ENCODE measurements at places on chromosomes 3 and 15.

- DNase-seq, result no peak
These were observed 835.4 kb upstream of the GBE1 start for GRCh38 chr3:82596805-82597204.

GRCh38 chr3:124928333-124929202, 6.0 kb downstream of the MUC13 start:
- DNase-seq, result peak; percentile 75

- peak; percentile 56 for DNase-seq
These were observed 19.9 kb upstream of the TATDN2 start for GRCh38 chr3:10228248-10228950.

- peak; percentile 82 for DNase-seq
These were observed 4.0 kb downstream of the CCDC33 start for GRCh38 chr15:74240002-74240568.

DNA sequence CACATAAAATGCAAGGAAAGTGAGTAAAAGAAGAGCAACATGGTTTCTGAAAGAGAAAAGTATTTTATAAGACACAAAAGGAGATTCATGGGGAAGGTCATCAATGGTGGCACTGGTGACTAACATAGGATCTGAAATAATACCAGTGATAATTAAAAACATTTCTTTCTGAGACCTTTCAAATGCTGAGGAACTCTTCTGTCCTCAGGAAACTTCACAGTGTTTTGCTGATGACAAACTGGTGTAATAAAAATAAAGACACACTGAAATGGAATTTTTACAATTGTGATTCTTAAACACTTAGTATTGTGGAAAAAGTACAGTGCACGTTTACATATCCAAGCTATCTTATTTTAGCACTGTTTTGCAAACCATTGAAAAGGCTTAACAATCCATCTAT, 80.4 kb upstream of the ZBTB20 start:
- peak; percentile 91 for DNase-seq

DNA sequence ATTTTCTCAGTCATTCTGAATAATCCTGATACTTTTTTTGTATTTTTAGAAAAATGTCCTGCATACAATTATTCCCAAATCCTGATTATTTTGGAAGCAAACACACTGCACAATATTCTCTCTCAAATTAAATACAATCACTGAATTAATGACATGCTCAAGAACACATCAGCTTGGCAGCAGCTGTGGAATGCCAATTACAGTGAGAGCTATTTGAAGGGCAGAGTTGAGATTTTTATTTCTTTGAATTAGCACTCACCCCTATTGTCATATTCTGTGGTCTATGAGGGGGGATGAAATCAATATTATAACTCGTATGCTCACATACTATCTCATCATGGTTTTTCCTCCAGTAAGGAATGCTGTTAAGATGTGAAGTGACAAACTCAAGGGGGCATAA, 312.2 kb downstream of the CNTN3 start:
- DNase-seq, result no peak

DNA sequence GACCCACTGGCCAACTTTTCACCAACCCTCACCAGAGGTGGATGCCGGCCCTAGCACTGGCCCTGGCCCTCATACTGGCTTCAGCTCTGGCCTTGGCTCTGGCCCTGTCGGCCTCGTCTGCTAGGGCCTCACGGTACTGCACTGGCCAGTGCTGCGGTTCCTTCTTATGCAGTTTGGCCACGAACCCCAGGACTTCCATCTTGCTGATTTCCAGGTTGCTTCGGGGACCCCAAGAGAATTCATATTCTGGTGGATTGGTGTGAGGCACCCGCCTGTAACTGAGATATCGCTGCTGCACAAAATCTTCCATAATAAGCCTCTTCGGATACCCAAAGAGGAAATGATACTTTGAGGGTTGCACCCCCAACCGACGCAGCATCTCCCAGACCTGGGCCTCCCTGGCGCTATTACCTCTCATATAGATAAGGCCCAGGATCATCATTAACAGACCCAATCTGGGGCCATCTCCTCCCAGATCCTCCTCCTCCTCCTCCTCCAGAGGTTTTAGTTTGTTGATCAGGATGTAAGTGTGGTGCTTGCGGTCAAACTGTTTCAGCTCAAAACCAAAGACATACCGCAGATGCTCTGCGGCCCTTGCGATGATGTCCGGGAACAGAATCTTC, 883 bp downstream of the MAGEF1 start:
- peak; percentile 30 for DNase-seq

DNA sequence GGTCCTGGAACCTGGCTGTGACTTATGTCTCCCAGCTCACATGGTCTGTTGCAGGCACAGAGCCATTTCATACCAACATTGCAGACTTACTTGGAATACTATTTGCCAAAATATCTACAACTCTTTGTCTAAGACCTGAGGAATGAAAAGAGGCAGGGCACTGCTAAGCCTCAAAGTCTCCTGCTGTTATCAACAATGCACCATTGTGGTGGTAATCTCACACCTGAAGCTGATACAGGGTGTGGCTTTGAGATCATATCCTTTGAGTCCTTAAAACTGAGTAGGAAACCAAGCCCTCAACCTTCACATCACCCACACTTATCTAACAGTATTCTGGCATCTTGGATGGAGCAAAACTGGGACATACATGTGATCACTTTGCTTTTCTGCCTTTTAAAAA, 782.0 kb downstream of the EPHA3 start:
- no peak for DNase-seq

- peak; percentile 41 for DNase-seq
These were observed 14.2 kb downstream of the CIB1 start for GRCh38 chr15:90219421-90220141.
